Iris pigment epithelial cell (primary cell): ENCODE measurements at places on chromosomes 7 and 10.
A peak's percentile ranks its signal among the peaks of the same experiment; 100 is the strongest.

DNA sequence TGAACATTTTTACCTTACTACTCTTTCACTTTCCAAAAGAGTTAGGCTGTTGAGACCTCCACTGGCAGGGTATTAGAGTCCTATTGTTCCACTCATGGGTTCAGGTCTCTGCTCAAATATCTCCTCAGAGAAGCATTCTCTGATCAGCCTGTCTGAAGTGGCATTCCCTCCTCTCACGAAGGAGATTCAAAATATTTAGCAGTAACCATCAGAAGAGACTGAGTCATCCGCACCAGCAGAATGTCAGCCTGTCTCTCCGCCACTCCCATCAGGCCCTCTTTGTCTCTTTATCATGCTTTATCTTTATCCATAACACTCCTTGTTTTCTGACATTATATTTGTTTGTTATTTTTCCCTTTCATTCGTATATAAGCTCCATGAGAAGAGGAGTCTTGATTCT lies 79.1 kb downstream of the AASS start:
- no peak for DNase-seq

- DNase-seq: no peak
Measured at GRCh38 chr10:103620352-103620740, 126.8 kb downstream of the NEURL1 start.

DNA sequence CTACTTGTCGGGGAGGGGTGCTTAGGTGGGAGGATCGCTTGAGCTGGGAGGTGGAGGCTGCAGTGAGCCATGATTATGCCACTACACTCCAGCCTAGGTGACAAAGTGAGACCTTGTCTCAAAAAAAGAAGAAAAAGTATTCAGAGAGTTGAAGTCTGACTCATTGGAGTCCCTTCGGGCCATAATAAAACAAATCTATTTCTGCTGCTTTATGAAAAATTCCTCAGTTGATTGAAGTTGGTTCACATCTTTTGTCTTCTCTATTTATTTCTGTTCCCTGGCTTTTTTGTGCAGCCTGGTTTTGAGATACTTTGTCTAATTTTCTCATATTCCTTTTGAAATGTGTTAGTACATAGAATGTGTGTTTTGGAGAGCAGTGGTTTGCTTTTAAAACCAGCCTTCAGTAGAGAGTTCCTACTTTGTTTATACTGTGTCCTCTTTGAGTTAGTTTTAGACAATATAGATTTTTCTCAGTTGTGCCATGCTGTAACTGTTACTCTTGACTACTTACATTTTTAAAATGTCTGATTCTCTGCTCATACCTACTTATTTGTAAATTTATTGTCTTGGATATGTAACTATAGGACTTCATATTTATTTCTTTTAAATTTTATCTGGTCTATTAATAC lies 36.7 kb downstream of the LUC7L2 start:
- peak; percentile 18 for DNase-seq

DNA sequence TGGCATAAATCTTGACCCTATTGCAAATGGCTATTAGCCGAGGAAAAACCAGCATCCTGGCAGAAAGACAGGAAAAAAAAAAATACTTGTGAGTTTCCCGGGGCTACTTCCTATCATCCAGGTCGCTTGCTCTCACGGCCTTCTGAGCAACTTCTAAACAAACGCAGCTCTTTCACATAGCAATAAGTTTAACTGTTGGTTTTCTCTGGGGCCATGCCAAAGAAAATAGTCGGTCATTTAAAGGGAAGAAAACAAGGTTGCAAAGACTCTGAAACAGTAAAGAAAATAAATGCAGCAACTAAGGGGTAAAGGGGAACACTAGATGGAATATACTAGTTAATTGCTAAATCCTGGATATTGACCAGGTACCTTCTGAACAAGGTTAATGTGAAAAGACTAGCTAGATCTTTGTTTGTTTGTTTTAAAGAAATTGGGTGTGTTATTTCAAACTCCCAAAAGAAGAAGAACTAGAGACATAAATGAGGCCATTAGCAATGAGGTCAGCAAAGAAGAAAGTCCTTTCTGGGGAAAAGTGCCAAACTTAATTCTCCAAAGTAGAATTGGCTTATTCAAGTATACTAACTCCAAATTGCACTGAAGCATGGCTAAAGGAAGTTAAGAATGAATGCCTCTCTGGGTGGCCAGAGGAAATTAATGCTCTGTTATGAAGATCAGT lies 54.2 kb downstream of the SLC39A12 start:
- peak; percentile 92 for DNase-seq

DNA sequence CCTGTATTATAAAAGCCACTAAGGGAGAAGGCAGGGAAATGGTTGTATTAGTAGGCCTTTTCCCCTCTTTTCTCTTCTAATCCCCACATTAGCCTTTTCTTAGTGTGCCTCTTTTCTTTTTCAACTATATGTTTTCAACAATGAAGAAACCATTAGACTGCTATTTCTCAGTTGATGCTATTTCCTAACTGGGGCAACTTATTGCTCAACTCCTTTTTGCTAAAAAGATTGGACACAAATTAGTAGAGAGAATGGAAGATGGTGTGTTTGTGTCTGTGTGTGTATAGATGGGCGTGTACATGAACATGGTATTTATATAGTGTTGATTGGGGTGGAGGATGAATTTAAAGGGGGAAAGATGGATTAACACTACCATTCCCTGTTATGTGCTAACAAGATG lies 28.4 kb downstream of the TBC1D12 start:
- DNase-seq: peak; percentile 53

DNA sequence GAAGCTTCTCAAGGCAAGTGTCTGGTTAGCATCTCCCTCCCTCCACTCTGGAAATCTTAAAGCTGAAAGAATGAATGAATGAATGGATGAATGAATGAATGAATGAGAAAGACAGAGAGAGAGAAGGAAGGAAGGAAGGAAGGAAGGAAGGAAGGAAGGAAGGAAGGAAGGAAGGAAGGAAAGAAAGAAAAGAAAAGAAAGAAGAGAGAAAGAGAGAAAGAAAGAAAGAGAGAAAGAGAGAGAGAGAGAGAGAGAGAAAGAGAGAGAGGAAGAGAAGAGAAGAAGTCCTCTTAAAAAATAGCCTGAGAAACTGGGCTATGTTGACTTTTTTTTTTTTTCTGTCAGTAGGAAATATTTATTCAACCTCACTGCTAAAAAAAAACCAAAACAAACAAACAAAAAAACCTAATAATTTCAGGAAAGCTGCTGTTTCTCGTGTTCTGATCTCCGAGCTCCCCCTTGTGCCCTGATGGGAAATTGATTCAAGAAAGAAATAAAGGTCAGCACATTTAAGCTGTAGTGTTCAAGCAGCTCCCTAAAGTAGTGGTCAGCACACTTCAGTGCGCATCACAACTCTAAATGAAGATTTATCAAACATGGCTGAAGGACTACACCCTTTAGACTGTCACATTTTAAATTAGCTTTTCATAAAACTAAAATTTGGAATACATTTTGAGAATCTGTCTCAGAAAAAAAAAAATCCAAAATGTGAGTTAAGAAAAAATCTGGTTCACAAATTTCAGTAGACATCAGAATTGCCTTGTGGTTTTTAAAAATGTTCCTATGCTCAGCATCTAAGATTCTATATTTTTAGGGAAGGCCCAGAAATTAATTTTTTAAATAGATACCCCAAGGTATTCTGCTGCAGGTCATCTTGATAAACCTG lies 154.3 kb downstream of the ELAPOR2 start:
- DNase-seq: peak; percentile 41

- DNase-seq: peak; percentile 75
Measured at GRCh38 chr10:113093188-113094113, 143.4 kb downstream of the TCF7L2 start.

DNA sequence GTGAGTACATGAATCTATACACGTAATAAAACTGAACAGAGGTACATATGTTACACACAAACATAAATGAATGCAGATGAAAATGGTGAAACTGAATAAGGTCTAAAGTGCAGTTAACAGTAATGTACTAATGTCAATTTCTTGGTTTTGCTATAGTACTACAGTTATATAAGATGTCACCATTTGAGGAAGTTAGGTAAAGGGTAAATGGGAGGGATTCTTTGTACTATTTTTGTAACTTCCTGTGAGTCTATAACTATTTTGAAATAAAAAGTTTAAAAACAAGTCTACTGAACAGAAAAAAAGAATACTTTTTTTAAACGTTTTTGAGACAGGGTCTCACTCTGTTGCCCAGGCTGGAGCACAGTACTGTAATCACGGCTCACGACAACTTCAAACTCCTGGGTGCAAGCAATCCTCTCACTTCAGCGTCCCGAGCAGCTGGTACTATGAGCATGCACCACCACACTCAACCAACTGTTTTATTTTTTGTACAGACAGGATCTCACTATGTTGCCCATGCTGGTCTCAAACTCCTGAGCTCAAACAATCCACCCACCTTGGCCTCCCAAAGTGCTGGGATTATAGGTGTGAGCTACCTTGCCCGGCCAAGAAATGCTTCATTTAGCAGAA lies 71.5 kb downstream of the WAPL start:
- DNase-seq: no peak

- DNase-seq: no peak
Measured at GRCh38 chr7:98105942-98106544, 619 bp upstream of the LMTK2 start.

DNA sequence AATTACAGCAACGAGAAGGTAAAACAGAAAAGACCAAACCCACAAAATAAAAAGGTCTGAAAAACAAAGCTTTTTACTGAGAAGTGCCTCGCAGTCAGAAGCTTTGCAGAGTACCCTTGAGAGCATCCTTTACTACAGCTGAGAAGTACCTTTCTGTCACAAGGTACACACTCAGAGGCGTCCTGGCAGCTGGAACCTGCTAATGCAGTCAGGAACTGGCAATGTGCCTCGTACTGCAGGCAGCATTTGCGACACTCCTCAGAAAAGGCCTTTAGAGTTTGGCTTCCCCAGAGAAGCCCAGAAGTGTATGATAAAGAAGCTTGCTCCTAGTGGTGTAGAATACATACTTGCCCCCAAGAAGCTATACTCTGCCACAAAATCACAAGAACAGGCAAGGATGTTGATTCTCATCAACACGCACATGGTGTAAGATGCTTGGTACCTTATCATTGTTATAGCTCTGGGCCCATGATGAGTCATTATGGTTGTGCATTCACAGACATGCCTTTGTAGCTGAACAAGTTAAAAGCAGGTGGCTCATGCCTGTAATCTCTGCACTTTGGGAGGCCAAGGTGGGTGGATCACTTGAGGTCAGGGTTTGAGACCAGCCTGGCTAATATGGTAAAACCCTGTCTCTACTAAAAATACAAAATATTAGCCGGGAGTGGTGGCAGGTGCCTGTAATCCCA lies 2.0 kb upstream of the GTPBP4 start:
- peak; percentile 87 for DNase-seq

DNA sequence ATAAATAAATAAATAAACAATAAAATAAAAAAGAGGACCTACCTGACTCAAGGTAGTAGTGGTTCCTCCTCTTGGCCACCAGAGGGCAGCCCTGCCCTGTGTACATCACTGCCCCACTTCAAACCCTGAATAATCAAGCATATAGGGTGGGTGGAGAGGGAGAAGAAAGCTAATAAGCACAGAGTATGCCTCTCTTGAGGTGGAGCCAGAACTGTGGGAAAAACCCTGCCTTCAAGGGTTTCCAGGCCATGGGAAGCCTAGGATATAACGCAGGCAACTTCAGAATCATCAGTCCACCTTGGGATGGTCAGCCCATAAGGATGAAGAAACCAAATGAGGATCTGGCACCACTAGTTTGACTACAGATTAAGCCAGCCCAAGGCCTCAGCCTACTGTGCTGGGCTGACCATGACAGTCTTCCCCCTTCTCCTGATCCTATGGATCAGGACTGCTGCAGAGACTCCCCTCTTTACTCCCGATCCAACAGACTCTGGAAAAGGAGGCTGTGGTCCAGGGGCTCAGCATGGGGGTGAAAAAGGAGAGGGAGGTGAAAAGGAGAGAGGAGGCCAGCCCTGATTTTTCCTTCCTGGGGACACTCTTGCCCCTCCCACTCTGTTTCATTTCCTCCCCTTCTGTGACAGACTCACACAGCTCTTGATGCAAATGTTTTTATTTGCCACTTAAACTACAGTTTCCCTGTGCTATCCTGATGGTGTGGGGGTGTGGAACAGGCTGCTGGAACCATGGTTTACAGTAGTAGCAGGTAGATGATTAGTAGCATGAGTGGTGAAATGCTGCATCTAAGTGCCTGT lies 10.1 kb downstream of the AVPI1 start:
- peak; percentile 56 for DNase-seq

- peak; percentile 94 for DNase-seq
Measured at GRCh38 chr10:22816298-22816653, 101.9 kb upstream of the PIP4K2A start.

- no peak for DNase-seq
Measured at GRCh38 chr7:15607529-15608210, 45.9 kb upstream of the AGMO start.

DNA sequence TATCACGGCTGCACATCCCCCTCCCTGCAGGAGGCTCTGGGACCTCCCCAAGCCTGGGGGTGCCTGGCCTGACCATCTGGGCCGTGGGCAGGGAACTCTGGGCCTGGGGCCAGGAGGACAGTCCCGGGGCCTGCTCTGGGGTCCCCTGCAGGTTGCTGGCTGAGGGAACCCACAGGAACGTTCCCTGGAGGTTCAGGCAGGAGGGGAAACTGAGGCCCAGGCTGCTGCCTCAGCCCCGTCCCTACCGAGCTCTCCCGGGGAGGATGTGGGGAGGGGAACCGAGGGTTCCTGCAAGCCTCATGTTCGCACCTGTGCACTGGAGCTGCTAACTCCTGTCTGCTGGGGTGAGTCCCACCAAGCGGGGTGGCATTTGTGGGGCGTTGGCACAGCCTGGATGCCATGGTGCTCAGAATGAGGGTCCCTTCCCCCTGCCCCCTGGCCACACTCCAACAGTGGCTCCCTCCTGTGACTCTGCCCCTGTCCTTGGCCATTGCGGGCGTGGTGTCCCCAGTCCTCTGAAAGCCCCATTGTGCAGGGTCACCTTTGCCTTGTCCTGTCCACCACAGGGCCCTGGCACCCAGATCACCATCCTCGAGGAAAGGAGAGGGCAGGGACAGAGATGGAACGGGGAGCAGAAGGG lies 9.4 kb downstream of the ELFN1 start:
- no peak for DNase-seq

DNA sequence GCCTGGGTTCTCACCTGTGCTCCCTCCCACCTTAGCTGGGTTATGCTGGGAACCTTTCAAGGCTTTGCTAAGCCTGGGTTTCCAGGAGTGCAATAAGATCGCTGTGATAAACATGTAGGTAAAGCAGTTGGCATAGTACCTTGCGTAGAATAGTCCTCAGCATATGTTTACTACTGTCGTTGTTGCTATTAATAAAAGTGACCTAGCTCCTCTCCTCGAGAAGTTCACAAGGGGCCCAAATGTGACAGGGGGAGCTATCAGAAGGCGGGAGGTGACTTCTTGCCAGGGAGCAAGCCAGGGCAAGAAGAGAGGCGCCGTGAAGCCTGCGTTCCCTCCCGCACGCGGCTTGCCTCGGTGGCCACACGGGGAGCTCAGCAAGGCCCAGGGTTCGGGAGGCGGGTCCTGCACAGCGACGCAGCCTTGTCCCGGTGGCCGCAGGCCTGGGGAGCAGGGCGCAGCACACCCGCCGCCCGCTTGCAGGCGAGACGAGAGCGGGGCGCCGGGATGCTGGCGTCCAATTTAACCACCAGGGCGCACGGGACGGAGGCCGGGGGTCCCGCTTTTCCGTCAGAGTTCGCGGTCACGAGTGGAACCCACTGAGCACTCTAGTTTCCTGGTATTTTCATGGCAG lies 106.2 kb downstream of the SNX10 start:
- DNase-seq: peak; percentile 11
